ENCODE measurements at places on chromosomes 5 and 9.

DNA sequence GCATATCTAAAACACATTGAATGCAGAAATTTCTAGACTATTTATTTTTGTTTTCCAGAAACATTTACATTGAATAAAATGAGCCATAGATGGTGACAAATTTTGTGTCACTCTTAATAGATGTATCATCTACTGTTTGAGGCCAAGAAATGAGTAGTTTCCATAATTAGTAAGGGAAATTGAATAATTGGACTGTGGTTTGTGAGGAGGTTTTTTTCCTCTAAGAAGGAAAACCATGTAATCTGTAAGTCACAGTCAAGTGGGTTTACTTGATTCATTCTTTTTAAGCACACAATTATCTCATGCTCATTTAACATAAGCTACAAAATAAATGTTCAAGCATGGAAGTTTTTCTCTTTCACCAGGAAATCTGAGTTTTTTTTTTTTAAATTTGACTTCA, 876.4 kb downstream of the NR2F1-AS1 start:
- no peak for DNase-seq

- DNase-seq: no peak
Measured at GRCh38 chr5:58498340-58498942, 7.2 kb downstream of the GAPT start.

- peak; percentile 57 for DNase-seq
Measured at GRCh38 chr5:78537821-78538220, 110.8 kb downstream of the LHFPL2 start.

- no peak for DNase-seq
Measured at GRCh38 chr9:80784647-80785046, 904.7 kb downstream of the TLE1 start.

DNA sequence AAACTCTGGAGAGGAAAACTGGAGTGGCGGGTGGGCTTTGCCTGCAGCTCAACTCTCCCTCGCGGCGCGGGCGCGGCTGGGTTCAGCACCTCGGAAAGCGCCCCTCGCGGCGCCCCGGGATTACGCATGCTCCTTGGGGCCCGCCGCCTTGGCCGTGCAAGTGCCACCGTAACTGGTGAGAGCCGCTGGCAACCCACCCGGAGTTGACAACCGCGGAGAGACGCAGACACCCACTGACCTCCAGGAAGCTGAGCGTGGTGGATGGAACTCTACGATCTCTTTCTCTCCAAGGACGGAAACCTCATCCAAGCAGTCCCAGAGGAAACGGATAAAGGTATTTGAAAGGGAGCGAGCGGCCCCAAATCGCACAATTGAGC, 194 bp upstream of the RXFP3 start:
- DNase-seq: no peak

- no peak for DNase-seq
Measured at GRCh38 chr5:32067774-32068470, 106.2 kb downstream of the GOLPH3 start.

DNA sequence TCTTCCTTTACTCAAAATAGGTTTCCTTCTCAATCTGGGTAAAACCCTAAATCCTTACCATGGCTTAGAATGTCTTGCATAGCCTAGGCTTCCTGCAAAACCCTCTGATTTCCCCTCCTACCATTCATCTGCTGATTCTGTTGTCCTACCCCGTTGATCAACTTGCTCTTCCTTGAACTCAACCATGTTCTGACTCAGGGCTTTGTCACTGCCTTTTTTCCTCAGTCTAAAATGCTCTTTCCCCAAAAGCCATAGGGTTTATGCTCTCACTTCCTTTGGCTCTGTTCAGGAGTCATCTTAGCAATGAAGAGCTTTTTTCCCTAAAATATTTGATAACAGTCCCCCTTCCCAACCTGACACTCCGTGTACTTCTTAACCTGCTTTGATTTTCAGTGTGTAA, 79.4 kb upstream of the IZUMO3 start:
- no peak for DNase-seq

DNA sequence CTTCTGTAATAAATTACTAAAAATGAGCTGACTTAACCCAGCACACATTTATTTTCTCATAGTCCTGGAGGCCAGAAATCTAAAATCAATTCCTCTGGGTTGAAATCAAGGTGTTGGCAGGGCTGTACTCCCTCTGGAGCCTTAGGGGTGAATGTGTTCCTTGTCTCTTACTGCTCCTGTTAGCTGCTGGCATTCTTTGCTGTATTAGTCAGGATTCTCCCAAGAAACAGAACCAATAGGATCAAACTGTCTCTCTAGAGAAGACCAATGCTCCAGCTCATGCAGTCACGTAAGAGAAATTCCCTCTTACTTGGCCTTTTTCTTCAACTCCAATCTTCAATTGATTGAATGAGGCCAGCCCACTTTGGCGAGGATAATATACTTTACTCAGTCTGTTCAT, 15.3 kb upstream of the CD180 start:
- DNase-seq: no peak

GRCh38 chr9:107316795-107317661, 33.9 kb downstream of the RAD23B start:
- DNase-seq: no peak

GRCh38 chr9:130171226-130172148, 717 bp upstream of the NCS1 start:
- DNase-seq: no peak

GRCh38 chr5:146726891-146727290, 151.7 kb downstream of the PPP2R2B start:
- DNase-seq: no peak

DNA sequence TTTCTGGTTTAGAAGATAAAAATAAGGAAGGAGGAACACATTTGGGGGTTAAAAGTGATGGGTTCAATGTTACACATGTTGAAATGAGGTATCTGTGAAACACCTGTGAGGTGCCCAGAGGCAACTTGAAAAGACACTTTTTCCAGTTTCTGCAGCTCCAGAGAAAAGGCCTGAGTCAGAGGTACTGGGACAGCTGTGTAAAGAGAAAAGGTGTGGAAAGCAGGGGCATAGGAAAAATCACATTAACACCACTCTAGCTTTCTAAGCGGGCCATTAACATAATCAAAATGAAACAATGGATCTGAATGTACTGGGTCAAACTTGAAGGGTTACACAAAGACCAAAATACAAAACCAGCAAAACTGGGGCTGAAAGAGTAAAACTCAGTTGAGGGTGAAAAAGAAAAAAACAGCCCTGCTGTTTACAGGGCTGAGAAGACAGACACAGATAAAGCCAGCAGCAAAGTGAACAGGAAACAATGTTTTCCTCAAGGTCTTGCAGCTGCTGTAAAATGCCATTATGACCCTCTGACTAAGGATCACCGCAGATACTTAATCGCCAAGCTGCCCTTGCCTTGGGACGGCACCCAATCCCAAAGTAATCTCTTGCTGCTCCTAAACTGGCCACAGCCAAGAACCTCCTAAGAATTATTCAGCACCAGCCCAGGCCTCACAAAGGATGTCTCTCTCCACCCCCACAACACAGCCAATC, 104.7 kb downstream of the DROSHA start:
- no peak for DNase-seq

GRCh38 chr9:93013856-93014582, 44.5 kb upstream of the SUSD3 start:
- no peak for DNase-seq
